Lung (tissue), 17 donors: ENCODE measurements at places on chromosomes 7 and 10. TPM values are rescaled to one million over a fixed set of nuclear protein-coding genes. Genes with fewer than 3 reads are reported as not detected.

The TBXAS1 gene
- polyA plus RNA-seq: 126 TPM

The FAM13C gene
- 2.9 TPM for polyA plus RNA-seq

The ACTA2 gene
- 186 TPM for polyA plus RNA-seq

The AEBP1 gene
- polyA plus RNA-seq: 69.0 TPM

The CASD1 gene
- polyA plus RNA-seq: 9.6 TPM

The CFAP69 gene
- polyA plus RNA-seq: 5.1 TPM

The TMEM236 gene
- polyA plus RNA-seq: 0.75 TPM

The GIGYF1 gene
- polyA plus RNA-seq: 19.0 TPM

The OR2A12 gene
- not detected for polyA plus RNA-seq

The NPVF gene
- polyA plus RNA-seq: not detected

The SYCE1 gene
- polyA plus RNA-seq: 0.87 TPM

The FAM25G gene
- polyA plus RNA-seq: not detected

The MYPN gene
- 0.01 TPM for polyA plus RNA-seq

The SPDYE16 gene
- 0.18 TPM for polyA plus RNA-seq

The SUN3 gene
- polyA plus RNA-seq: 0.18 TPM

The HOXA2 gene
- polyA plus RNA-seq: 1.2 TPM

The HKDC1 gene
- 4.6 TPM for polyA plus RNA-seq

The LIPN gene
- polyA plus RNA-seq: not detected

The SPAM1 gene
- not detected for polyA plus RNA-seq

The LIPF gene
- 0.22 TPM for polyA plus RNA-seq

The PDK4 gene
- 20.1 TPM for polyA plus RNA-seq

The AP4M1 gene
- 18.5 TPM for polyA plus RNA-seq

The MYOZ1 gene
- polyA plus RNA-seq: 0.70 TPM
